ENCODE measurements at places on chromosomes 4 and X.

DNA sequence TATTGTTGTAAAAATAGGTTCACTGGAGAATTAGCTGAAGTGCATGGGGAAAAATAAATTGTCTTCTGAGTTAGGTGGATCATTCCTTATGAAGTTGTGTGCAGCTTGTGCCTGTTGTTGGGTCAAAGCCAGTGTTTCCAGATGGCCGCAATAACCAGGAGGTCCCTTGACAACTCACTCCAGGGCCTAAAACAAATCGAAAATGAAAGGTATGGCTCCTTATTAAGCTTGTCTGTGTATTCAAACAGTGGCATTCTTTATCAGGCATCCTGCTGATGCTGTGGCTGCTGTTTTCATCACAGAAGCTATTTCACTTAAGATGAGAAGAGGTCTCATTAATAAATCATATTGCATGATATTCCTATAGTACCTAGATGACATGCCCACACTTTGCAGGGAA lies 80.2 kb downstream of the GRIA2 start:
- no peak for DNase-seq

GRCh38 chrX:40721489-40722106 lies 13.7 kb downstream of the MED14 start:
- DNase-seq: no peak

DNA sequence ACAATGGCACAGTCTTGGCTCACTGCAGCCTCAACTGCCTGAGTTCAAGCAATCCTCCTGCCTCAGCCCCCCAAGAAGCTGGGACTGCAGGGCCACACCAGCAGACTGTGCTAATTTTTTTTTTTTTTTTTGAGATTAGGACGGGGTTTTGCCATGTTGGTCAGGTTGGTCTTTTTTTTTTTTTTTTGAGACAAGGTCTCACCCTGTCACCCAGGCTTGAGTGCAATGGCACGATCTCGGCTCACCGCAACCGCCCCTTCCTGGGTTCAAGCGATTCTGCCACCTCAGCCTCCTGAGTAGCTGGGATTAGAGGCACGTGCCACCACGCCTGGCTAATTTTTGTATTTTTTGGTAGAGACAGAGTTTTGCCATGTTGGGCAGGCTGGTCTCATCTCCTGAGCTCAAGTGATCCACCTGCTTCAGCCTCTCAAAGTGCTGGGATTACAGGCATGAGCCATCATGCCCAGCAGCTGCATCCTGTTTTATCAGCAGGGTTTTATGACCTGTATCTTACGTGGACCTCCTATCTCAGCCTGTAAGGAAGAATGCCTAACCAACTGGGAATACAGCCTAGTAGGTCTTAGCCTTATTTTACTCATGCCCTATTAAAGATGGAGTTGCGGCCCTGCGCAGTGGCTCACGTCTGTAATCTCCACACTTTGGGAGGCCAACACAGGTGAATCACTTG lies 13.2 kb upstream of the MRPL1 start:
- DNase-seq: no peak

- no peak for DNase-seq
Measured at GRCh38 chr4:77082886-77083608, 7.3 kb upstream of the CCNI start.

GRCh38 chrX:133402830-133403625 lies 12.3 kb downstream of the GPC4 start:
- DNase-seq: no peak

DNA sequence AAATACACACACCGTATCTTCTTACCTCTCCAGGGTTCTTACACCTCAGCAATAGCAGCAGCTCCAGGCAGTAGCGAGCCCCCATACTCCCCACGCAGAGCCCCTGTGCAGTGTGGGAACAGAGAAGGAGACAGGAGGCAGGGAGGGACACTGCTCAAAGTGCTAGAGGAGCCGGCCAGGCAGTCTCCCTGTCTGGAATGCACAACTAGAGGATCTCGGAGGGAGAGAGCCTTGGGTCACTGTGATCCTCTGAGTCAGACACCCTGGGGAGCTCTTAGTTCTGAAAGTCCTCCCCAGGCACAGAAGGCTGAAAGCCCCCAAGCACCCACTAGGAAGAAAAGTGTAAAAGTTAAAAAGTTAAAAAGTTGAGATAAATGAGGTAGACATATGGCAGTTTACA lies 16.0 kb downstream of the AMELX start:
- DNase-seq: no peak

DNA sequence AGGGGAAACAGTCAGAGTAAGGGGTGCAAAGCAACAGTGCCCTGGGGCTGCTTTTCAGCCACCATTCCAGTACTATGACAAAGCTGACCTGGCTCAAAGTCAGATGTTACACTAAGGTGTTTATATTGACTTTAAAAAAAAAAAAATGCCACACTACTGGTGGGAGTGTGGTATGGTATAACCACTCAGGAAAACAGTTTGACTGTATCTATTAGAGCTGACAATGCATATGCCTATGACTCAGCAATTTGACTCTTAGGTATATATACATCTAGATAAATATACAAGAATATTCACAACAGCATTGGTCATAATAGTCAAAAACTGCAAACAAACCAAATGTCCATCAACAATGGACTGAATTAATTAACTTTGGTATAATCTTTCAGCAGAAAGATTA lies 15.0 kb downstream of the ASB9 start:
- DNase-seq: no peak

- no peak for DNase-seq
Measured at GRCh38 chr4:147539959-147540358, 59.1 kb downstream of the EDNRA start.

All from stimulated activated CD4-positive, alpha-beta T cell treated with anti-CD3 and anti-CD28 coated beads, Interleukin-4, amount 100 ng/mL, for 1 hour (primary cell).